ENCODE measurements at places on chromosomes 4 and X. TPM values are rescaled to one million over a fixed set of nuclear protein-coding genes. Genes with fewer than 3 reads are reported as not detected.

The GAGE2A gene
- total RNA-seq = not detected

The SH3TC1 gene
- total RNA-seq = 19.5 TPM

The ZNF827 gene
- 7.9 TPM for total RNA-seq

The PDZD4 gene
- 1.1 TPM for total RNA-seq

The COX7B2 gene
- total RNA-seq = not detected

The CT83 gene
- not detected for total RNA-seq

The H2AZ1 gene
- 542 TPM for total RNA-seq

The SOWAHD gene
- total RNA-seq = 1.9 TPM

The ALB gene
- total RNA-seq = not detected

The FGF16 gene
- total RNA-seq = not detected

The AR gene
- 0.45 TPM for total RNA-seq

The PUDP gene
- 16.3 TPM for total RNA-seq

The CT45A9 gene
- not detected for total RNA-seq

The NAP1L3 gene
- total RNA-seq = 1.0 TPM

The PPP2R2C gene
- total RNA-seq = not detected

The PAGE4 gene
- not detected for total RNA-seq

The LONRF3 gene
- total RNA-seq = 0.50 TPM

The FHL1 gene
- total RNA-seq = 31.0 TPM

The MYOZ2 gene
- not detected for total RNA-seq

The ETNPPL gene
- not detected for total RNA-seq

The ARHGAP4 gene
- 267 TPM for total RNA-seq

The USP11 gene
- 29.4 TPM for total RNA-seq

The IL21 gene
- total RNA-seq = 3.1 TPM

The ZBTB33 gene
- total RNA-seq = 19.5 TPM

The CT47B1 gene
- total RNA-seq = not detected

The XK gene
- not detected for total RNA-seq

The NEIL3 gene
- total RNA-seq = 29.3 TPM

The PAGE1 gene
- total RNA-seq = not detected

The KLHL34 gene
- 0.58 TPM for total RNA-seq

The SYN1 gene
- 0.18 TPM for total RNA-seq

The GABRA4 gene
- total RNA-seq = not detected

The IBSP gene
- not detected for total RNA-seq

The SSX1 gene
- total RNA-seq = not detected

The CT45A10 gene
- not detected for total RNA-seq

The TMEM33 gene
- total RNA-seq = 53.3 TPM

The ANKRD50 gene
- total RNA-seq = 0.18 TPM

The TLL1 gene
- total RNA-seq = not detected

The NOX1 gene
- total RNA-seq = not detected

The DACH2 gene
- not detected for total RNA-seq

The PRSS12 gene
- total RNA-seq = not detected

The XAGE5 gene
- not detected for total RNA-seq

The ARMCX4 gene
- total RNA-seq = 2.8 TPM

The RCHY1 gene
- total RNA-seq = 35.7 TPM

The C4orf36 gene
- not detected for total RNA-seq

The CC2D2A gene
- not detected for total RNA-seq

The KLHL4 gene
- 0.05 TPM for total RNA-seq

The FGG gene
- not detected for total RNA-seq

The EVC2 gene
- 2.2 TPM for total RNA-seq

The UGT2A1 gene
- not detected for total RNA-seq

The CTAG1A gene
- total RNA-seq = not detected

The ZNF157 gene
- total RNA-seq = 0.18 TPM

The BST1 gene
- total RNA-seq = 0.40 TPM

The UGT2B28 gene
- total RNA-seq = not detected

The RNF128 gene
- not detected for total RNA-seq

The DGAT2L6 gene
- not detected for total RNA-seq

The LDB2 gene
- not detected for total RNA-seq

The GAB1 gene
- total RNA-seq = 0.80 TPM

The NHS gene
- total RNA-seq = 0.43 TPM

The GPC4 gene
- total RNA-seq = not detected
